ENCODE measurements at places on chromosomes 16 and 17.

GRCh38 chr17:27985306-27985705, 57.2 kb upstream of the NLK start:
- no peak for DNase-seq

GRCh38 chr17:14744761-14745473, 444.0 kb downstream of the HS3ST3B1 start:
- DNase-seq = no peak

- no peak for DNase-seq
Measured at GRCh38 chr16:81939164-81940056, 71.9 kb downstream of the SDR42E1 start.

- no peak for DNase-seq
Measured at GRCh38 chr16:69768666-69769065, 6.5 kb downstream of the WWP2 start.

DNA sequence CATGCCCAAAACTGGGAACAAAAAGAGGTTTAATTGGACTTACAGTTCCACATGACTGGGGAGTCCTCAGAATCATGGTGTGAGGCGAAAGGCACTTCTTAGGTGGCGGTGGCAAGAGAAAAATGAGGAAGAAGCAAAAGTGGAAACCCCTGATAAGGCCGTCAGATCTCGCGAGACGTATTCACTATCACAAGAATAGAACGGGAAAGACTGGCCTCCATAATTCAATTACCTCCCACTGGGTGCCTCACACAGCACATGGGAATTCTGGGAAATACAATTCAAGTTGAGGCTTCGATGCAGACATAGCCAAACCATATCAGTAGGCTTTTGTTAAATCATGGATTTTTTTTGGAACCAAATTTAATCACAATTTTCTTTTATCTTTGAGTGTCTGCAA, 24.4 kb downstream of the RBL2 start:
- DNase-seq = no peak

DNA sequence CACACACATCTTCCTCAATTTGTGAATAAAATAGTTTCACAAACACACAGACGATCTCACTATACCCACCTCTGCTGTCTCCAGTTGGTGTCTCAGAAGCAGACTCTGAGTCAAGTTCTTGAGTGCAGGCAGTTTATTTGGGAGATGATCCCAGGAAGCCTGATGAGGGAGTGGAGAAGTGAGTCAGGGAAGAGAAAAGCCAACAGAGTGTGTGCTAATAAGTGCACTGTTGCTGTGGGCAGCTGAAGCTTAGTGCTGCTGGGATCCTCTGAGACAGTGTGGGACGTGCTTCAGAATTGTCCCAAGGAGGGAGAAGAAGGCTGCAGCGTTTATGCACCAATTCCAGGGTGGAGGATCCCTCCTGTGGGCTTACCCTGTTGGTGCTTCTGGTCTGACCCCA, 423.2 kb upstream of the C16orf82 start:
- no peak for DNase-seq

- no peak for DNase-seq
Measured at GRCh38 chr17:27529230-27529796, 73.1 kb downstream of the KSR1 start.

GRCh38 chr16:17358846-17359245, 111.9 kb downstream of the XYLT1 start:
- no peak for DNase-seq

- no peak for DNase-seq
Measured at GRCh38 chr16:11716336-11716735, 26.3 kb downstream of the TXNDC11 start.

DNA sequence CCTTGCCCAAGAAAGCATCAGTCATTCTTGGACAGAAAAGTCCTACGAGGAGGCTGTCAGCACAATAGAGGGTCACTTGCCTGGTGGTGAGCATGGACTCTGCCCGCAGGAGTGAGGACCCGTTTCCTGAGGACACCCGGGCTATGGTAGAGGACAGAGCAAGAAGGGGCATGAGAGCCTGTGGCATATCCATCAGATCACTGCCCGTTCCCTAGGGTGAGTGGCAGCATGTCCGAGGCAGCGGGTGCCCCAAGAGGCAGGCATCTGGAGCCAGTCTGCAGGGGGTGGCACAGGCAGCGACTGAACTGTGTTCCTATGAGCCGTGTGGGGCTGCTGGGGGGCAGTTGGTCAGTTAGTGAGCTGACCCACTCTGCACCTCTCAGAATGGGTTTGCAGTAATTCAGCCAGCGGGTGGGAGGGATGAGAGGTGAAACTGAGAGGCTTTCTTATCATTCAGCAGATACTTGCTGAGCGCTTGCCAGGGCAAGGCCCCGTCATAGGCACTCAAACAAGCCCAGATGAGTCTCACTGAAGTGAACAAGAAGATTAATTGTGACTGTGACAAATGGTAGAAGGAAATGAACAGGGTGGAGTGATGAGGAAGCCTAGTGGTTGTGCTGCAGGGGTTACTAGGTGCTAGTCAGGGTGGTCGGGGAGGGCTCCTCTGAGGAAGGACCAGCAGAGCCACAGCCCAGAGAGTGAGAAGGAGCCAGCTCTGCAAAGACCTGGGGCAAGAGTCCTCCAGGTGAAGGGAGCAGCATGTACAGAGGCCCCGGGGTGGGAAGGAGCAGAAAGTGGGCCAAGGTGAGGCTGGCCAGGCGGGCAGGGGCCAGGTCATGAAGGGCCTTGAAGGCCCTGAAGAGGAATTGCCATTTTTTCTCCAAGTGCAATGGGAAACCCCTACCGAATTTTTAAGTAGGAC, 87.9 kb downstream of the CLEC16A start:
- no peak for DNase-seq

DNA sequence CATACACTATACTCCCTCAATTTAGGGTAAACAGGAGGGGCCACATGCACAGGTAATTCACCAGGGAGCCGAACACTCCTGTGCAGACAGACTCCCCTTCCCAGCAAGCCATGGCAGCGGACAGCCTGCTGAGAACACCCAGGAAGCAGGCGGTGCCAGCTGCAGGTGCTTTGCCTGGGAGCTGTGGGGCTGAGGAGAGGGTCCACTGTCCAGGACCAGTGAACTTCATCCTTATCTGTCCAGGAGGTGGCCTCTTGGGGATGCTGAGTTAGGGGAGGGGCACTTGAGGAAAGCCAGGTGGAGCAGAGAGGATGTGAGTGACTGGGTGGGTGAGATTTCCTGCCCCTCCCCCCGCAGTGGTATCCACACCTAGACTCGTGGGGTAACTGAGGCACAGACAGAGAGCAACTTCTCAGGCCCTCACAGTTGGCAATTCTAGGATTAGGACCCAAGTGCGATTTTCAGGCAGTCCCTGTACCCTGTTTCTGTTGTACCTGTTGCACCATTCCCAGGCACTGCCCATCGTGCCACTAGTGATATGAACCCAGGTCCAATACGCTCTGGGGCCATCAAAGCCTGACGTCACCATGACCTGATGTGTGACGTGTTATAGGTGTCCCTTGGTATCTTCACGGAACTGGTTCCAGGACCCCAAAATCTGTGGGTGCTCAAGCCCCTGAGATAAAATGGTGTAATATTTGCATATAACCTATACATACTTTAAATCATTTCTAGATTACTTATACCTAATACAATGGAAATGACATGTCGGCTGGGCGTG, 1.2 kb downstream of the GRN start:
- no peak for DNase-seq

- no peak for DNase-seq
Measured at GRCh38 chr16:9365370-9365728, 273.9 kb downstream of the HAPSTR1 start.

- no peak for DNase-seq
Measured at GRCh38 chr16:54194334-54194743, 92.2 kb downstream of the IRX3 start.

DNA sequence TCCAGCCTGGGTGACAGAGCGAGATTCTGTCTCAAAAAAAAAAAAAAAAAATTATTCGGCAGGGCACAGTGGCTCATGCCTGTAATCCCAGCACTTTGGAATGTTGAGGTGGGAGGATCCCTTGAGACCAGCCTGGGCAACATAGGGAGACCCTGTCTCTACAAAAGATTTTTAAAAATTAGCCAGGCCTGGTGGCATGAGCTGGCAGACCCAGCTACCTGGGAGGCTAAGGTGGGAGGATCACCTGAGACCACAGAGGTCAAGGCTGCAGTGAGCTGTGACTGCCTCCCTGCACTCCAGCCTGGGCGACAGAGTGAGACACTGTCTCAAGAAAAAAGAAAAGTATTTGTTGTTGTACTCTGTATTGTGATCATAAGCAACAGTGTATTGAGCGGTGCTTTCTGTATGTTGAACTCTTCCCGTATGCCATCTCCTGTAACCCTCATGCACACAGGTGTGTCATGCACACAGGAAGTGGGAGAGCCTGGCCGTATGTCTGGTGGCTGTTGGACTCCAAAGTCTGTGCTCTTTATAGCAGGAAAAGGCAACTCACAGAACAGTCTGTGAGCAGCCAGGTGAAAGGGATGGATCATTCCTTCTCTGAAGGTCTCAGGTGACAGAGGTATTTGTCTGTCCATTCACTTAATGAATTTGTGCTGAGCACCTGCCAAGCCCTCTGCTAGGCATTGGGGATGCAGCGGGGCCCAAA, 17.1 kb downstream of the CDH1 start:
- DNase-seq = no peak

DNA sequence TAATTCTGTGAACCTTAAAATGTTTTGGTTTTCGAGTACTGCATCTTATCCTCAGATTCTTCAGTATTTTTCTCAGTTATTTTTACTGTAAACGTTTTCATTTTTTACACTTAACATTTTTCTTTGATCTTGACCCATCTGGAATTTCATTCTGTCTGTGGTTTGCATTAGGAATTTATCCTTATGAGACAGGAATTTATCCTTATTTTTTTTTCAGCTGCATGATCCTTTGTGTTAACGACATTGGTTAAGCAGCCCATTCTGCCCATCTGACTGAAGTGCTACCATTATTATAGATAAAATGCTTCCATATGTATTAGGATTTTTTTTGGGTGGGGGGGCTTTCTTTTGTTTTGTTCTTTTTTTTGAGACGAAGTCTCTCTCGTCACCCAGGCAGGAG, 41.0 kb downstream of the SNX29 start:
- no peak for DNase-seq

GRCh38 chr16:11410376-11411058, 65.3 kb downstream of the RMI2 start:
- DNase-seq = no peak

- no peak for DNase-seq
Measured at GRCh38 chr17:39677542-39678339, 9.5 kb downstream of the PNMT start.

- no peak for DNase-seq
Measured at GRCh38 chr17:22510504-22510903, 818.2 kb downstream of the KCNJ18 start.

- DNase-seq = no peak
Measured at GRCh38 chr16:55285586-55285985, 38.4 kb upstream of the IRX6 start.

DNA sequence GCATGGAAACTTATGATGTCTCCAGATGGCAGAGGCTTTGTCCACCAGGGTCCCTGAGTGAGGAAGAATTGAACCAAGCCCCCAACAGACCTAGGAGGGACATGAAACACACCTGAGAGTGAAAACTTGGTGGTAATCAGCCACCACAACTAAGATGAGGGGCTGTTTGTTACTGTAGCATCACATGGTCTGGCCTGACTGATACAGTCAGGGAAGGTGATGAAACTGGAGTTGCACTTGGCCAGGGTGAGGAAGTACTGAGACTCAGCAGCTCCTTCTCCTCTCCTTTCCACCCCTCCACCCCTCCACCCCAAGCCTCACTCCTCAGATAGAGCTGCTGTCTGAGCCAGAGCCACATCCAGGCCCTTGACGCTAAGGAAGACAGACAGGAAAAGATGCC, 37.2 kb downstream of the C16orf82 start:
- no peak for DNase-seq

- no peak for DNase-seq
Measured at GRCh38 chr17:37081287-37081686, 132.5 kb downstream of the AATF start.

DNA sequence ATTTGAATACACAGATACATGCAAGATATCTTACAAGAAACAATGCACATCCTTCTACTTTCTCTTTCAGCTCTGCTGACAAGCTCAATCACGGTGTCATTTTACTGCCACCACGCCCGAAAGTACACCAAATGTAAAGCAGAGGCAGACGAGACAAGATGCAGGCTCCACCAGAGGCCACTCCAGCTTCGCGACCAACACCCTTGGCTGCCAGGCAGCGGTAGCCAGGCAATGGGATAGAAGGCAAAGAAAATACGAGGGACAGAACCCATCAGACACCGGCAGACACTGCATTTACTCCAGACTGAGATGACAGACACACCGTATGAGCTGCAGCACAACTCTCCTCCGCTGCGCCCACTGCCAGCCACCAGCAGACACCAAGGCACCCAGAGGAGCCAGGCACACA, 41.0 kb downstream of the USP22 start:
- no peak for DNase-seq

DNA sequence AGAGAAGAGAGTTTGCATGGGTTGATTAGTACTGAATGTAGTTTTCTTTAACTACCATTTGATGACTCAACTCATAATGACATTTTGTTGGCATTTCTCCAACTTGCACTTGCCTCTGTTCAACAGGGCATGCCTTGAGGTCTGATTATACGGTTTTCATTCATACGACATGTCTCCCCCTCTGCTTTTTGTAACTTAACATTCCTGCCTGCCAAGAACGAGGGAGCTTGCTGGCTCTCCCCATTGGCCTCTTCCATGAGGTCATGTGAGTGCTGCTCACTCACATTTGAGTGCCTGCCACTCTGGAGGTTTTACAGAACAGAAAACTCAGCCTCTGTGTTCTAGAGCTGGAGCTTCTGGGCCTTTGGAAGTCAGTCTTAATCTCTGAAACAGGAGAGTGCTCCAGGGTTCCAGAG, 19.7 kb downstream of the MAP2K6 start:
- no peak for DNase-seq

DNA sequence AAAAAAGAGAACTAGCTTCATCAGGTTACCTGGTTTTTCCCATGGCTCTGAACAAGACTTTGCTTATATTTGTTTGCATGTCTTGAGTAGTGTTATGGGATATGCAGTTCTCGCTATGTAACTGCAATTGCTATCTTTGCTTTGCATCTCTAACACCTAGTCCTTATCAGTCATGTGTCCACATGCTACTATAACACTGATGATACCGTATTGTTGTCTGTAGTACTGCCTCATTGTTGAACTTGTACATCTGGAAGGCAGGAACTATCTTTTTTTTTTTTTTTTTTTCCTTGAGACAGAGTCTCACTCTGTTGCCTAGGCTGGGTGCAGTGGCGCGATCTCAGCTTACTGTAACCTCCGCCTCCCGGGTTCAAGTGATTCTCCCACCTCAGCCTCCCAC, 2.5 kb downstream of the PSME3 start:
- no peak for DNase-seq

Data from HFF-Myc (cell line).